Liver (tissue), 10 donors: ENCODE measurements at places on chromosomes 3 and 15. TPM values are rescaled to one million over a fixed set of nuclear protein-coding genes. Genes with fewer than 3 reads are reported as not detected.

GRCh38 chr3:141915766-141916165, 39.3 kb downstream of the ATP1B3 start:
- no peak overlapping the region for H3K4me3 ChIP-seq
- no peaks in the 10 kb centered on the region for H3K4me1 ChIP-seq
- no peak overlapping the region for H3K27ac ChIP-seq
- DNase-seq = no peak

DNA sequence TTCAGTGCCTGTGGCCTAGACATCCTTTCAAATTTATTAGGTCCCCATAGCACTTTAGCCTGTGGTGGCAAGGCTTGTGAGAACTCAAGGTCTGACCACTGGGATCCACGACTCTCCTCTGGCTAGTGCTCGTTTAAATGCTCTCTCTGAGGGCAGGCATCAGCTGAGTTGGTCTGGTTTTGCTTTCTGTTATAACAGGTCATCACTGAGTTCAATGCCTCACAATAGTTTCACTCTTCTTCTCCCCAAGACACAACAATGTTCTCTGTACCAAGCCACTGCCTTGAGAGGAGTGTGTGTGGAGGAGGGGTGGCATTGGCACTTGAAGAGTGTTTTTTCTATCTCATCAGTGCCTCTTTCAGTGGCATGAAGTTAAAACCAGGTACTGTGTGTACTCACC, 7.6 kb downstream of the OR5K4 start:
- H3K27ac ChIP-seq = no peak overlapping the region
- no peak for DNase-seq
- H3K36me3 ChIP-seq = no peaks in the 10 kb centered on the region
- H3K4me1 ChIP-seq = no peaks in the 10 kb centered on the region
- H3K27me3 ChIP-seq = no peaks in the 10 kb centered on the region
- no peak overlapping the region for H3K4me3 ChIP-seq

DNA sequence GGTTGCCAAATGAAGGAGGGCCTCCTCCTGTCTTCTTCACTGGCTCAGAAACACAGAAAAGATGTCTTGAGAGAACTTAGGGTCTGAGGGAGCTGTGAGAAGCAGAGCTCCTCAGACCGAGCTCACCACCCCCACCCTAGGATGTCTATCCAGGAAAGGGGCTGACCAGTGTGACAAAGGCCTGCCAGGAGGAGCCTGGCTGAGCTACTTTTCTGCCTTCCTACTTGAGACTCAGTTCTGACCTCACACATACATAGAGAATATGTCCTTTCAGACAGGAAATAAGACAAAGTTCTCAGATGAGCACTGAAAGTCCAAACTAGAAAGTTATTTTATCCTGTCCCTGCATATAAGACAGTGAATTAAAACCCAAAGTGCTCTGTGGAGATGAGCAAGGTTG, 54.5 kb downstream of the KIF9 start:
- no peak overlapping the region for H3K27ac ChIP-seq
- H3K4me3 ChIP-seq = no peak overlapping the region
- DNase-seq = no peak
- no peaks in the 10 kb centered on the region for H3K4me1 ChIP-seq
- H3K27me3 ChIP-seq = no peaks in the 10 kb centered on the region
- no peaks in the 10 kb centered on the region for H3K36me3 ChIP-seq

DNA sequence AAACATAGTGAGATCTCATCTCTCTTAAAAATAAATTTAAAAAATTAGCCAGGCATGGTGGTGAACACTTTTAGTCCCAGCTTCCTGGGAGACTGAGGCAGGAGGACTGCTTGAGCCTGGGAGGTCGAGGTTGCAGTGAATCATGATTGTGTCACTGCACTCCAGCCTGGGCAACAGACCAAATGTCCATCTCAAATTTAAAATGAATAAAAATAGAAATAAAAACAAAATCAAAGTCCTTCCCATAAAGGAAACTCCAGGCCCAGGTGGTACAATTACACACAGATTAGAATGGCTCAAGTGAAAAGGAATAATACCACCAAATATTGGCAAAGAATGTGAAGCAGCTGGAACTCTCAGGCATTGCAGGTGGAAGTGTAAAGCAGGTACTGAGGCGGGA, 19.3 kb upstream of the ATP10A start:
- H3K27me3 ChIP-seq = no peaks in the 10 kb centered on the region
- H3K36me3 ChIP-seq = no peaks in the 10 kb centered on the region
- H3K27ac ChIP-seq = no peak overlapping the region
- H3K4me3 ChIP-seq = no peak overlapping the region

- DNase-seq = no peak
- H3K27me3 ChIP-seq = no peaks in the 10 kb centered on the region
- H3K4me1 ChIP-seq = peaks cover 50% of the 10 kb centered on the region
- no peaks in the 10 kb centered on the region for H3K36me3 ChIP-seq
Observed at GRCh38 chr15:64697911-64698369, 77.4 kb downstream of the RBPMS2 start.

GRCh38 chr3:155196131-155197021, 97.1 kb downstream of the STRIT1 start:
- H3K27ac ChIP-seq = no peak overlapping the region
- H3K4me3 ChIP-seq = no peak overlapping the region
- DNase-seq = no peak
- no peaks in the 10 kb centered on the region for H3K27me3 ChIP-seq
- H3K36me3 ChIP-seq = no peaks in the 10 kb centered on the region

GRCh38 chr3:188211476-188211875, 57.5 kb downstream of the LPP start:
- H3K27me3 ChIP-seq = no peaks in the 10 kb centered on the region
- no peaks in the 10 kb centered on the region for H3K36me3 ChIP-seq
- H3K27ac ChIP-seq = no peak overlapping the region
- no peak overlapping the region for H3K4me3 ChIP-seq
- DNase-seq = no peak
- H3K4me1 ChIP-seq = peaks cover 22% of the 10 kb centered on the region

- no peak overlapping the region for H3K27ac ChIP-seq
- H3K36me3 ChIP-seq = no peaks in the 10 kb centered on the region
- no peak for DNase-seq
Observed at GRCh38 chr3:119170821-119171220, 2.6 kb upstream of the UPK1B start.

DNA sequence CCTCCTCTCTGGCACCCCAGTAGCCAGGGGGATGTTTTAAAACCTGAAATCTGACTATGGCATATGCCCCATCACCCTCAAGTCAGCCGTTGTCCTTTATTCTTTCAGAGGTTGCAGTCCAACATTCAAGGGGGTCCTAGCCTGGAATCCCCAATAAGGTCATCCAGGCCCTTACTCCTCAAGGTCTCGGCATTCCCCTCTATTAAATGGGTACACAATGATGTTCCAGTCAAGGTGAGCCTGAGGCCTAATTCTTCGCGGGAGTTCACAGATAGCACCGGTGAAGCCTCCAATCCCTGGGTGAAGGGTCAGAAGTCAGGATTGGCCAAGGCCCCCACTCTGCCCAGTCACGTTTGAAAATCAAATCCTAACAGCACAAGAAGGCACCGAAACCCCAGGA, 8.1 kb upstream of the SEMA3F start:
- H3K4me1 ChIP-seq = no peaks in the 10 kb centered on the region
- H3K27ac ChIP-seq = no peak overlapping the region
- H3K27me3 ChIP-seq = no peaks in the 10 kb centered on the region
- no peaks in the 10 kb centered on the region for H3K36me3 ChIP-seq
- DNase-seq = no peak

Gene MED12L
- total RNA-seq = 0.59 TPM

Gene ANKUB1
- total RNA-seq = not detected
